Chondrocyte (in vitro differentiated cells): ENCODE measurements at places on chromosomes 7 and 10. TPM values are rescaled to one million over a fixed set of nuclear protein-coding genes. Genes with fewer than 3 reads are reported as not detected.

Gene MEIG1
- not detected in 3 replicates for total RNA-seq

Gene PIK3CG
- total RNA-seq: not detected in 3 replicates

Gene OPN4
- total RNA-seq: not detected in 3 replicates

Gene TMEM139
- total RNA-seq: not detected in 3 replicates

Gene ODAD2
- total RNA-seq: 1.0 to 3.8 TPM (median 1.1 TPM) in 3 replicates

Gene SSC4D
- total RNA-seq: 0.97 to 1.2 TPM (median 1.1 TPM) in 3 replicates

Gene TMEM236
- total RNA-seq: 0.07 to 0.23 TPM (median 0.22 TPM) in 3 replicates

Gene LRRC4
- 0.23 to 0.94 TPM (median 0.32 TPM) in 3 replicates for total RNA-seq

- H3K36me3 ChIP-seq: no peaks in the 10 kb centered on the region
- H3K4me1 ChIP-seq: no peaks in the 10 kb centered on the region
- H3K27ac ChIP-seq: no peak overlapping the region
- peaks cover 8% of the 10 kb centered on the region for H3K27me3 ChIP-seq
Measured at GRCh38 chr10:43065234-43065633, 11.6 kb upstream of the RET start.

GRCh38 chr7:36100226-36100625, 52.8 kb upstream of the EEPD1 start:
- no peak overlapping the region for H3K4me3 ChIP-seq
- H3K36me3 ChIP-seq: no peaks in the 10 kb centered on the region
- no peaks in the 10 kb centered on the region for H3K27me3 ChIP-seq
- H3K4me1 ChIP-seq: peaks cover 18% of the 10 kb centered on the region

DNA sequence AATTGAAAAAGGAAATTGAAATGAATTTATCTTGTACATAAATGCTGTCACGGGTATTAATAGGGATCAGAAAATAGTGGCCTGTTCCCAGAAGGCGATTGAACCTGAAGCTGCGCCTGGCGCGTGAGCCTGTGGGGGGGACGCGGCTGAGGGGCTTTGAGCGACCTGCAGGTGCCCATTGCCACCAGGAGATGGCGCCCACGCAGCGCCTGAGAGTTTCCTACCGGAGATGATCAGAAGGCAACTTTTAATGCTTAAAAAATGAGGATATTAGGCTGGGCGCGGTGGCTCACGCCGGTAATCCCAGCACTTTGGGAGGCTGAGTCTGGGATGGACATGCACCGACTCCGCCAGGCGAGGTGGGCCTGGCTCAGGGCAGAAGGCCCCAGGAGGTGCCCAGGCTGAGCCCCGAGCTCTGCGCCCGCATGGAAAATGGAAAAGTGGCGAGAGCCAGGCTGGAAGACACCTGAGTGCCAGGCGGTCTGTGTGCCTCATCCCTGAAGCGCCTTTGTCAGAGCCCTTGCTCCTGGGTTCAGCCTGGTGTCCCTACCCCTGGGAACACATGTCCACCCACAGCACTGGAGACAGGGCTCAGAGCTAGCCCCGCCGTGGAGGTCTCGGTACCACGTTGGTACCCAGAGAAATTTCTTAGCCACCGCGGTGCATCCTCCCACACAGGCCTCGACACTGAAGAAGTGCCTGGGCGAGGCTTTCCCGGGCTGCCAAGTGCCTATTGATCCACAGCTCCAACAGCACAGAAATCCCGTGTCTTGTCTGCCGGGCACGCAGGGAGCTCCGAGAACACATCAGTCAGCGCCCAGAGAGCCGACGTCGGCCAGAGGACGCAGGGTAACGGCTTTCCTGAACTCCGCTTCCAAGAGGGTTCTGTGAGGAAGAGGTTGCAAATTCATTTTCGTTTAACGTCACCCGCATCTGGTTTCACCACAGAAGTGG, 117.4 kb downstream of the INPP5A start:
- DNase-seq: no peak
- H3K27ac ChIP-seq: no peak overlapping the region
- H3K4me3 ChIP-seq: no peak overlapping the region
- H3K36me3 ChIP-seq: peaks cover 7% of the 10 kb centered on the region

- peaks cover 7% of the 10 kb centered on the region for H3K27me3 ChIP-seq
- H3K4me3 ChIP-seq: peak overlapping the region; percentile 63
- no peak overlapping the region for H3K27ac ChIP-seq
- no peaks in the 10 kb centered on the region for H3K36me3 ChIP-seq
- DNase-seq: no peak
- H3K4me1 ChIP-seq: peaks cover 10% of the 10 kb centered on the region
Measured at GRCh38 chr7:101754424-101755159, 62.8 kb upstream of the CUX1 start.

DNA sequence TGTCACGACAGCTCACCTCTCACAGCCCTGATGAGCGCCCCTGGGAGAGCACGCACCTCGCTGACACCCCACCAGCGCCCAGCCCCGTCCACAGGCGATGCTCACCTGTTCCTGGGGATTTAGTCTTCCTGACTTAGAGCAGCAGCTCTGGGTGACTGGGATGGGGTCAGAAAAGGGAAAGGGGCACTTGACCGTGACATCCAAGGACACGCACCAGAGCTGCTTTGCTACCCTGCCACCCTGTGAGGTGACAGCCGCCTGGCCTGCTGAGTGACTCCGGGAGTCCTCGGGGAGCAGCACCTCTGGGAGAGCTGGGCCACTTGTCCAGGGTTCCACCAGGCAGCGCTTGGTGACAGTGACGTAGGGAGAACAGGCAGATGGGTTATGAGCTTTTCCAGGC, 148.2 kb downstream of the PRKAG2 start:
- peak; percentile 79 for DNase-seq
- H3K36me3 ChIP-seq: no peaks in the 10 kb centered on the region
- peak overlapping the region; percentile 49 for H3K27ac ChIP-seq
- peaks cover 33% of the 10 kb centered on the region for H3K4me1 ChIP-seq

DNA sequence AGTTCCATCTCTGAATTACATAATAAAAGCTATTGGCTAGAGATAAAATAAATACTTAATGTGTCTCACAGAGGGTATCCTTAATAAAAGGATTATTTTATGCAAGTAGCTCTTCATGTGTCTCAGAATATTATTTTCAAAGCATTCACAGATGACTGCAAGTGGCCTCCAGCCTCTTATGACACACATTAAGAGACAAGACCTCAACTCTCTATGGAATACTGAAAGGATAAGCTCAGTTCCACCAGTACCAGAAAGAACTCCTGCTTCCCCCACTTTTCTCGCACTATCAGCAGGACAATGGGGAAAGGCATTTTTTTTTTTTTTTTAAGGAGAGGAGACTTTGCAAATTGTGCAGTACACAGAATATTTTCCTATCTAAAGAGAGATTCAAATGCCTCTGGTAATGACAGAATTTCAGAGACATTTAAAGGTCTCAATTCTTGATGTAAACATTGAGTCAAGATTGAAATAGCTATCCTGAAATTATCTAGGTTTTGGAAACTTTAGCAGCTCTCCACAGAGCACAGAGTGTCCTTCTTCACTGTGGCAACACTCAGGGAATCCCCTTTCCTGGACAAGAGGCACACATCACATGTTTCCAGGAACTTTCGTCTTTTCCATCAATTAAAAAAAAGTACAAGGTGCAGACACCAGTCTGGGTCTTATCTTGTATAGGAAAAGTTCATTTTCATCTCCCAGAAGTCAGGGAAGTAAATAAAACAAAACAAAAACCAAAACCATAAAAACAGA, 122.0 kb upstream of the ANK3 start:
- DNase-seq: no peak
- no peak overlapping the region for H3K4me3 ChIP-seq
- H3K27ac ChIP-seq: no peak overlapping the region
- H3K4me1 ChIP-seq: peaks cover 21% of the 10 kb centered on the region
- no peaks in the 10 kb centered on the region for H3K27me3 ChIP-seq
- H3K36me3 ChIP-seq: no peaks in the 10 kb centered on the region

DNA sequence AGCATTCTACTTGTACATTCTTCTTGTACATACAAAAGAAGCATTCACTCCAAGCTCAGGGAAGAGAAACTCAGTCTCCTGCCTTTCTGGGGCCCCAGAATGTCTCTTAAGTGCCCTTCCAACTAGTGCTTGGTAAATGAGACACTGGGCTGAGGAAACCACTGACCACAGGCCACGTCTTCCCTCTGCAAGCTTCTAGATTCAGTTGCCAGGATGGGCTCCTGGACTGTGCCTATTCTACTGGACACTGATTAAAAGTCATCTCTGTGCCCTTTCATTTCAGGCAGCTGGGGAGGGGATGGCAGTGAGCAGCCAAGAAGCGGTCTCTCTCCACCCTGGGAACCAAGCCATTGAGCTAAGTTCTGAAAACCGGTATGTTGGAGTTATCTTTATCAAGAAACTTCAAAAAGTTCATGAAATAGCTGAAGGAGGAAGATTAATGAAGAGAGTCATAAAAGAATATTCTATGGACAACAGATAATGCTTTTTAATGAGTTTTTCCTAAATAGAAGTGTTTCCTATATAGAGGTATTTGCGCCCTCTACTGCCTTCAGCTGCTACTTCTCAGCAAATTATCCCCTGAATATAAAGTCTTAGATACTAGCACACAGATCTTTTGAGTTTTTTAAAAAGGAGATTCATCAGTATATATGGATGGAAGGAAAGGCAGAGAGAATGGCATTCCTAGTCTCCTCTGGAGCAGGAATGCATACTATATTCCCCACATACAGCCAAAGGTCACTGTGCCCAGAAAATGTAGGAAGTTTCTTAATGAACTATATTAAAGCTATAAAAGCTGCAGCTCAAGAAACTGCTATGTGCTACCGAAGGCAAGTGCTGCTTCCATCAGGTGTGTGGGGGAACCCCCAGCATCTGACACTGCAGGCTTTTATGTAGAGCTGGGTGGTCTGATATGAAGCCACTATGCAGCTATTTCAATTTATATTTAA, 8.4 kb upstream of the IFIT1B start:
- H3K27ac ChIP-seq: peak overlapping the region; percentile 6
- no peak overlapping the region for H3K4me3 ChIP-seq
- H3K36me3 ChIP-seq: peaks cover 1% of the 10 kb centered on the region
- peaks cover 41% of the 10 kb centered on the region for H3K4me1 ChIP-seq

DNA sequence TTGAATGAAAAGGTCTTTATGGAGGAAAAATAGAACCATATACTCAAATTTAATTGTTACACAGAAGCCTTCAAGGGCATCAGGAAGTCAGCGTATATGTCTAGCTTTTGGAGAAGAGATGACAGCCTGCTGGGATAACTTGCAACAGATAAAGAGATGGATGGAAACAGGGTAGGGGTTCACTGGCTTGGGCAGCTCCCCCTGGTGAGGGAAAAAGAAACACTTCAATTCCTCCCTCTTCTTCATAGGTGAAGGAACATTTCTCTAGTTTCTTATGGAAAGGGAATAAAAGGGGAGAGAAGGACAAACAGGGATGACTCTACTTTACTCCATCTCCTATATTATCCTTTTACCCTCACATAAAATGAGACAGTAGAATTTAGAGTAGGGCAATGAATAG, 635.7 kb downstream of the PHTF2 start:
- peaks cover 4% of the 10 kb centered on the region for H3K36me3 ChIP-seq
- H3K4me3 ChIP-seq: no peak overlapping the region
- peaks cover 25% of the 10 kb centered on the region for H3K4me1 ChIP-seq
- no peak overlapping the region for H3K27ac ChIP-seq
- H3K27me3 ChIP-seq: no peaks in the 10 kb centered on the region

DNA sequence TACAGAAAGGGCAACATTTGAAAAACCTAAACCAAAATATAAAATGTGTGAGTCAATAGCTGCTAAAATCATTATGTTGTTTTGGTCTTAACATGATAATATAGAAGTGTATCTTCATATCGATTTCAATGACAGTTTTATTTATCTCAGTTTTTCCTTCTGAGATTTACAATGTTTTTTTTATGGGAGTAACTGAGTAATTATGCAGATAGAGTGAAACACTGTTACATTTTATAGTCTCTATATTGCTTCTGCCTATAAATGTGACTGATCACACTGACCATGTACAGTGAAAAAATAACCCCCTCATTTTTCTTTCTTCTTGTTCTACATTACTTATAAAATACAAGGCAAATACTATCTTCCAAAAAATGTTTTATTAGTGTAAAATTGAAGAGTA, 81.6 kb downstream of the ETV1 start:
- DNase-seq: no peak
- no peaks in the 10 kb centered on the region for H3K36me3 ChIP-seq
- no peak overlapping the region for H3K4me3 ChIP-seq
- H3K4me1 ChIP-seq: peaks cover 13% of the 10 kb centered on the region

- H3K36me3 ChIP-seq: peaks cover 48% of the 10 kb centered on the region
- no peaks in the 10 kb centered on the region for H3K27me3 ChIP-seq
- no peak overlapping the region for H3K4me3 ChIP-seq
- peaks cover 26% of the 10 kb centered on the region for H3K4me1 ChIP-seq
- no peak overlapping the region for H3K27ac ChIP-seq
Measured at GRCh38 chr10:124010024-124010423, 83.4 kb downstream of the CHST15 start.

GRCh38 chr10:120423431-120424197, 33.4 kb upstream of the PLPP4 start:
- peaks cover 32% of the 10 kb centered on the region for H3K4me1 ChIP-seq
- no peaks in the 10 kb centered on the region for H3K36me3 ChIP-seq
- H3K27ac ChIP-seq: peak overlapping the region; percentile 64
- no peak overlapping the region for H3K4me3 ChIP-seq
- peaks cover 1% of the 10 kb centered on the region for H3K27me3 ChIP-seq

- no peaks in the 10 kb centered on the region for H3K36me3 ChIP-seq
- H3K4me1 ChIP-seq: no peaks in the 10 kb centered on the region
- no peak overlapping the region for H3K4me3 ChIP-seq
- H3K27me3 ChIP-seq: peaks cover 60% of the 10 kb centered on the region
Measured at GRCh38 chr7:104862719-104863118, 151.3 kb upstream of the KMT2E start.

DNA sequence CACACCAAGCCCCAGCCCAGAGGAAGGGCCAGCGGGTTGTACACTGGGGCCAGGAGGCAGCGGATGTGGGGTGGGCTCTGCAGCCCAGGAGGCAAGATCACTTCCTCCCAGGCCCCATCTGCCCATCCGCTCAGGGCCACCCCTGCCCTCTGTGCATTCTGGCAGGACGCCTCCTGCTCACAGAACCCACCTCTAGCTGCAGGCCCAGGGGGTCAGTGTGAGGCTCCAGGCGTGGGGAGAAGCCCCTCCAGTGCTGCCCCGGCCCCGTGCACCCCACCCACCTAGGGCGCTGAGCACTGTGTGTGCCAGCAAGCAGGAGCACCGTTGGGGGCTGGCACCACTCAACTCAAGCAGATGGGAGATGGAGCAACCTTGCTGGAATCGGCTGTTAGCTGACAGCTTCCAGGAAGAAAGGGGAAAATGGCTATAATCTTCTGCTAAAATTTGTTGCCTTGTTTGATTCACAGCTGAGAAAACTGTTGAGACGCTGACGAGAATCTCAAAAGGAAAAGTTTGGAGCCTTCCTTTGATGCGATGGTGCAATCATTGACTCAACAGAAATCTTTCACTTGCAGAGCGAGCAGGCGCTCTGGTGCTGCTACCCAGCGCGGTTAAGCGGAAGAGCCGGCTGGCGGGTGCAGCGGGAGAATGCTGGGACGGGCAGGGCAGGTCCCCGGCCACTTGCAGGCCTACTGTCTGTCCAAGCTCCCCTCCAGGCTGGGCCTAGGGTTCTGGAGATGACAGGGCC, 276.1 kb downstream of the ELFN1 start:
- H3K4me1 ChIP-seq: no peaks in the 10 kb centered on the region
- no peak overlapping the region for H3K4me3 ChIP-seq
- H3K27me3 ChIP-seq: no peaks in the 10 kb centered on the region
- no peaks in the 10 kb centered on the region for H3K36me3 ChIP-seq
